ENCODE measurements at places on chromosomes 2 and 18.

- DNase-seq = no peak
Observed at GRCh38 chr2:136023416-136023815, 38.0 kb upstream of the DARS1 start.

DNA sequence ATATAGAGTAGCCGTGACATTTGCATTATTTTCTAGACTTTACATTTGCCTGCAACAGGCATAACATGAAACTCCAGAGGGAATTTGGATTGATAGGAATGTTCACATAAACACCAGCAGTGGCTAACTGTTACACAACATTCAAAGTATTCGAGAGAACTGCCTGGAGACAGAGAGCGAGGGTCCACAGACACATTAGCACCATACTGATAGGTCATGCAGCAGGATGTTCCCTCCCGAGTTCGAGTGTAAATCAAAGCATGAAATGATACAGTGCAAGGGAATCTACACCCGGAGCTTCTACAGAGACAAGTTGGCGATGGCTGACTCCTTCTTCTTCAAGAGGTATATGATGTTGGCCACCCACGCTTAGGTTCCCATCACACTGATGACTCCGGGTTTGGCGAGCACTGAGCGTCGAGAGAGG lies 89.5 kb downstream of the COL6A3 start:
- DNase-seq = peak; percentile 46

DNA sequence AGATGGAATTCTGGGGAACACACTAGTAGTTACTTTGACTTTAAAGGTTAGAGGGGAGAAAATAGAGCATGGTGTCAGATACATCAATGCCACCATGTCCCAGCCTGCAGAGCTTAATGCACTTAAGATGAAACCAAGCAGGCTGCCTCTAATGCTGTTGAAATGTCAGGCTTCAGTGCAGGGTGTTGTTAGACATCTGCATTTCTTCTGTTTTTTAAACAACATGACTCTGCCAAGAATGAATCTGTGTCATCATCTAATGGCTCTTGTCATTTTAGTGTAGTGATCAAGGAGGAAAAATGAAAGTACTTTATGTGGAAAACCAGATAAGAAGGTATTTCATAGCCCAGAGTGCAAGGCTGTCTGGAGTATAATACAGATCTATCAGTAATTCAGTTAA lies 29.9 kb downstream of the LYPD1 start:
- DNase-seq = peak; percentile 25

DNA sequence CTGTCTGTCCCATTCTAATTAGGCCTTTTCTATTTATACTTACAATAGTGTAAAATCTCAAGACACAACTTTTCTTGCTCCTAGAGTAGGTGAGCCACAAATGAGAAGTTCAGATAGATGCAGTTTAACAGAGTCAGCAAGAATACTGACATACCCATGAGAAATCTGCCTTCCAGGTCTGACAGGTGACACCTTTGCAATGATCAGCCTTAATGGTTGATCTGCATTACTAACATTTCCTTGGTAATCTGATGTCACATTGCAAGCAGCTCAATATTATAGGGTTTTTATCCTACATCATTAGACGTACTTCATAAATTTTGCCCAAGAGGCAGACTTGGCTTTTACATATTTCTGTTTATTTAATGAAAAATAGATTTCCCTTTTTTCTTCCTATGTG lies 359.3 kb upstream of the VWC2L start:
- DNase-seq = no peak

DNA sequence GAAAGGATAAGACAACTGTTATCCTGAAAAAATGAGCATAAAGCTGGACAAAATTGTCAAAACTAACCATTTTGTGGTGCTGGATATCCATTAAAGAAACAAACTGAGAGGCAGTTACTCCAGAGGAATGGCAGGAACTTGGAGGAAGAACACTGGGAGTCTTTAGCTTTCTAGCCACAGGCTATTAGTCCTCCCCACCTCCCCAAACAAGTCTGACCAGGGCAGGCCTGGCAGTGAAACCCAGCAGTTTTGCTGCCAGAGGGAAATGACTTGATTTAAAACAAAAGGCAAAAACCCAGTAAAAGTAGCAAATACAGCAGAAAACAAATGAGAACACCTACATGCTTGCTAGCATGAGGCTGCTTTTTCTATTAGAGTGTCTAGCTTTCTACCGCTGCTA lies 34.9 kb downstream of the OSBPL1A start:
- no peak for DNase-seq

GRCh38 chr18:4599312-4599711 lies 144.2 kb upstream of the DLGAP1 start:
- DNase-seq = no peak

- peak; percentile 90 for DNase-seq
Observed at GRCh38 chr2:45826884-45827635, 175.6 kb downstream of the PRKCE start.

- no peak for DNase-seq
Observed at GRCh38 chr2:34875091-34875745, 1276.1 kb upstream of the FAM98A start.

GRCh38 chr2:105005181-105005951 lies 32.5 kb upstream of the MRPS9 start:
- DNase-seq = no peak

DNA sequence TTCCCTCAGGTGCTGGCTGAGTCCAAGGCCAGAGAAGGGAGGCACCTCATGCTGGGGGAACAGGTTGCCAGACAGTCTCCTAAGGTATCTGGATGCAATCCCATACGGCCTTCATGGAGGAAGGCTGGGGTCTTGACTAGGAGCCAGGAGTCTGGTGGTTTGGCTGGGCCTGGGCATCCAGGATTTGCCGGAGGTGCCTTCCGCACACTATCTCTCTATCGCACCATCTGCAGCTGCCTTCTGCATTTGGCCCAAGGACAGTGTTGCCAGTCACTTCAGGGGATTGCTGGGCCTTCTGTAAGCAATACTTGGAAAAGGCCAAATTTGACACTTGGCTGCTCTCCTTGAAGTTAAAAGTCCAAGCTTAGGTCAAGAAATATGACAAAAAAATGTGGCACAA lies 327.2 kb downstream of the EN1 start:
- DNase-seq = no peak

- peak; percentile 43 for DNase-seq
Observed at GRCh38 chr2:37653805-37654378, 17.6 kb downstream of the CDC42EP3 start.

DNA sequence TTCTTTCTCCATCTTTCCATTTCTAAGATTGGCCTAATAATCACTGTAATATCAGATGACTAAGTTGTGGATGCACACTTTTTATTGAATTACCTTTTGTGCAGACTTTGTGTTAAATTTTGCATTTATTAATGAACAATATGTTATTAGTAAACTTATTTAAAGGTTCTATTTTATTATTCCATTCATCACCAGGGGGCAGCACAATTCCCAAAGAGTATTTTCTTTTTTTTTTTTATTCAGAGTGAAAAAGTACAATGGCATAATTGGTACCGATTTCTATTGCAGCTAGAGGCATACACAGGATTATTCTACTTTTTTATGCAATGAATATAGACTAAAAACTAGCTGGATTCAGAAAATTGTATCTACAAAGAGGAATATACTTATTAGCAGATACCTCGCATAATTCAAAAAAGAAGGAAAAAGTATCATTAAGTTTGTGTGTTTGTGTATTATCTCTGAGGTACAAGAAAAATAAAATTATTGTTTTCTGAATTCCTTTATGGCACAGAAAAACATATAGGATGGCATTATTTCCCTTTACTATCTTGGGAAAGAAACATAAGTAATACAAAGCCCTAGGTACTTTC lies 390.6 kb downstream of the ERBB4 start:
- peak; percentile 11 for DNase-seq

GRCh38 chr18:64103986-64104385 lies 44.9 kb downstream of the LINC00305 start:
- no peak for DNase-seq

- no peak for DNase-seq
Observed at GRCh38 chr2:172131713-172132555, 29.2 kb upstream of the DLX2 start.

DNA sequence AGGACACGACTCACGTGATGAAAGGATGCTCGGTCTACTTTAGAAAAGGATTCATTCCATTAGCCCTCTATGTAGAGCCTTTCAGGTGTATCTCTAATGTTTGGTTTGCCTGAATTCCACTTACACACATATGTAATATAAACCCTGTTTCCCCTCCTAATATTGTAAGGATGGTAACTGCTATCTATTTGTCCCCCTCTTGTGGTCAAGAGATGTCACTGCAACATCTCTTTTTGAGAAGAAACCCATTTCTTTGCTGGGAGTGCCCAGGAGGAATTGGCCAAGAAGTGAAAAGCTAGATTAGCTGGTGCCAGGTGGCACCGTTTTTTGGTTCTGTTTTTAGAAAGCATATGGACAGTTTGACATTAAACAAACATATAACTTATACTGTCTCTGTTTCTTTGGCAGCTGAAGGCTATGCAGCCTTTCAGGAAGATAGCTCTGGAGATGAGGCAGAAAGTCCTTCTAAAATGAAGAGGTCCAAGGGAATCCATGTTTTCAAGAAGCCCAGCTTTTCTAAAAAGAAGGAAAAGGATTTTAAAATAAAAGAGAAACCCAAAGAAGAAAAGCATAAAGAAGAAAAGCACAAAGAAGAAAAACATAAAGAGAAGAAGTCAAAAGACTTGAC lies 41.2 kb downstream of the RALBP1 start:
- peak; percentile 51 for DNase-seq

GRCh38 chr18:9648431-9649163 lies 34.2 kb upstream of the PPP4R1 start:
- no peak for DNase-seq

GRCh38 chr2:191166111-191166755 lies 15.4 kb upstream of the STAT4 start:
- DNase-seq = no peak

DNA sequence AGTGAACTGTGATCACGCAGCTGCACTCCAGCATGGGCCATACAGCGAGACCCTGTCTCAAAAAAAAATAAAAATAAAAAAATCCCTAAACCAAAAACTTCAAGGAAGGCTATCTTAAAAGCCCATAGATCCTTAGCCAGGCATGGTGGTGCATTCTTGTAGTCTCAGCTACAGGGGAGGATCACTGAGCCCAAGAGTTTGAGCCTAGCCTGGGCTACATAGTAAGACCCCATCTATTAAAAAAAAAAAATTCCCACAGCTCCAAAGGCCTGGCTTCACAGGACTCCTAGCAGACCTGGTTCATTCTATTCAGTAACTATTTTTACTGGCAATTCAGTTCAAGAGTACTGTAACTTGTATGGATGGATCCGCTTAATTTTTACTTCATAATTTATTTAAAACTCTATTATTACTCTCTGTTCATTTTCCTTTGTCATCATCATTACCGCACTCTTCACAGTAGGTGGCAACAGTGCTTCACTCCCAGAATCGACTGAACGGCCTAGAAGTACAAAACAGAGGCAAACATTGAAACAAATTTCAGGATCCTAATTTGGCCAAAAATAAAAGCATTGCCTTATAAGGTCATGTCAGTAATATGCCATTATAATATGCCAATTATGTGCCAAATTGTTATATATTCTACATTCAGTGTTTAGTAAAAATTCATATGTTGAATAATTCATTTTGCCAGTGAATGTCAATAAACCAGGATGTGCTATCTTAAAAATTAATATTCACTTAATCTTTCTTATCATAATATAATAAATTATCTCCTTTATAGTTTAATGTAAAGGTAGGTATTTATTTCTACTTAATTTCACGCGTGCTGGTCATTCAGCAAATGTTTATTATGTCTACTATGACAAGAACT lies 14.3 kb upstream of the STAM2 start:
- DNase-seq = peak; percentile 70

GRCh38 chr18:36543991-36544725 lies 246.6 kb downstream of the FHOD3 start:
- DNase-seq = peak; percentile 13

DNA sequence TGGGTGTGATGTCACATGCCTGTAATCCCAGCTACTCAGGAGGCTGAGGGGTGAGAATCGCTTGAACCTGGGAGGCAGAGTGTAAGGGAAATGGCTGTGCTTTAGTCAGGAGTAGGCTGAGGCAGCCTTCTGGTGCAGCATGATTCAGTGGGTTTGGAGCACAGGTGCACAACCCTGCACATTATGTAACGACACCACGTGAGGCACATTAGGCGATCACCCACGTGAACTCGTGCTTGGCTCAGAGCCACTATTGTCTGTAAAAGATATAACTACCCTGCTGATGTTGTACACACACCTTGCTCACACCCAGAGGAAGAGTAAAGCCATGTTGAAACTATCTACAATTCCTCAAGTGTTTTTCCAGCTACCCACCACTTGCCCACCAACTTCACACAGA lies 54.8 kb upstream of the ZC3H15 start:
- DNase-seq = no peak

GRCh38 chr2:96891591-96892333 lies 21.9 kb upstream of the SEMA4C start:
- DNase-seq = no peak

DNA sequence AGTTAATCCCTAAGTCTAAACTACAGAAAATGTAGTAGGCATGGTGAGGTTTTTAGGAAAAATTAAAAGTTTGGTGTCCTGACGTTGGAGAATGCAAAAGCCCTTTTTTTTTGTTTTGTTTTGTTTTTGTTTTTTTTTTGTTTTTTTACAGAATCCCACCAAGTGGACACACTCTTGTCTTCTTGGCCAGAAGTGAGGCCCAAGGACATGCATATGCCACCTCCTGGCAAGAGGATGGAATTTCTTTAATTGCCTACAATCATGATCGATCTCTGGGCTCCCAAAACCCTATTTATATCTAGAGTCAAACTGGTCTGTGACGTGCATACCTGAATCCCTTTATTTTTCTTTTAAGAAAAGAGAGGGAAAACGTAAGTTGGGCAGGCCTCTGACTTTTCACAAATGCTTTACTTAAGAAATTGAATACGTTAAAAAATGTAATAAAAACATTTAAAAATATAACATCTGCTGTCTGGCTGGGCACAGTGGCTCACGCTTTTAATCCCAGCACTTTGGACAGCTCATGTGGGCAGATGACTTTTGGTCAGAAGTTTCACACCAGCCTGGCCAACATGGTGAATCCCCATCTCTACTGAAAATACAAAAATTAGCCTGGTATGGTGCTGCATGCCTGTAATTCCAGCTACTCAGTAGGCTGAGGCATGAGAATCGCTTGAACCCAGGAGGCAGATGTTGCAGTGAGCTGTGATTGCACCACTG lies 502.7 kb downstream of the CBLN2 start:
- no peak for DNase-seq

All from AG10803 (cell line).